ENCODE measurements at places on chromosomes 1 and 21.

GRCh38 chr1:204563307-204563706, 47.1 kb downstream of the MDM4 start:
- no peak for DNase-seq

GRCh38 chr1:242187171-242187570, 188.3 kb upstream of the MAP1LC3C start:
- DNase-seq = no peak

- DNase-seq = no peak
Measured at GRCh38 chr1:230728710-230729392, 14.9 kb upstream of the AGT start.

GRCh38 chr1:19443326-19443725, 42.0 kb downstream of the CAPZB start:
- DNase-seq = no peak

- DNase-seq = no peak
Measured at GRCh38 chr1:164768619-164769018, 209.6 kb downstream of the PBX1 start.

DNA sequence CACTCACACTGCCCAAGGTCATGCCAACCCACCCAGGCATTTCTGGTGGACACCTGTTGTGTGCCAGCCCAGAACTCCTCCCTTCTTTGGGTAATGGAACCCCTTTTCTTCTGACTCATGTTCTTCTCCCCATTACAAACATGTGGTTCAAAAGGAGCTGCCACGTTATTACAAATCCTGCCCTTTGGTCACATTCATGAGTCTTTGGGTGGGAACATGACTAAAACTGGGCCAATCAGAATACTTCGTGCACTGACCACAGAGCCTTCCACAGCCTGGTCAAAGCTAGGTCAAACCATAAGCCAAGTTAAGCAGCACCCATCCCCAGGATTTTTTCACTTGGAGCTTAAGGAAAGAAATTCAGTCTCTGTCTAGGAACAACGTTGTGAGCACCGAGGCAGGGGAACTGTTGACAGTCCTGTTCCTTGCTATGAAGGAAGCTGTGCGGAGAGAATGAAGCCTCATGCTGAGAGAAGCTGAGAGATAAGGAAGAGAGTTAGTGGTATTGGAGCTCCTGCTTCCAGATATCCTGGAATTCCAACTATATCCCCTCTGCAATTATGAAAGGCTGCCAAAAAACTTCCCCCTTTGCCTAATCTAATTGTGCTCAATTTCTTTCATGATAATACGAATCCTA, 46.8 kb upstream of the DIPK1A start:
- DNase-seq = no peak

GRCh38 chr1:178752891-178753290, 27.8 kb downstream of the RALGPS2 start:
- DNase-seq = no peak

DNA sequence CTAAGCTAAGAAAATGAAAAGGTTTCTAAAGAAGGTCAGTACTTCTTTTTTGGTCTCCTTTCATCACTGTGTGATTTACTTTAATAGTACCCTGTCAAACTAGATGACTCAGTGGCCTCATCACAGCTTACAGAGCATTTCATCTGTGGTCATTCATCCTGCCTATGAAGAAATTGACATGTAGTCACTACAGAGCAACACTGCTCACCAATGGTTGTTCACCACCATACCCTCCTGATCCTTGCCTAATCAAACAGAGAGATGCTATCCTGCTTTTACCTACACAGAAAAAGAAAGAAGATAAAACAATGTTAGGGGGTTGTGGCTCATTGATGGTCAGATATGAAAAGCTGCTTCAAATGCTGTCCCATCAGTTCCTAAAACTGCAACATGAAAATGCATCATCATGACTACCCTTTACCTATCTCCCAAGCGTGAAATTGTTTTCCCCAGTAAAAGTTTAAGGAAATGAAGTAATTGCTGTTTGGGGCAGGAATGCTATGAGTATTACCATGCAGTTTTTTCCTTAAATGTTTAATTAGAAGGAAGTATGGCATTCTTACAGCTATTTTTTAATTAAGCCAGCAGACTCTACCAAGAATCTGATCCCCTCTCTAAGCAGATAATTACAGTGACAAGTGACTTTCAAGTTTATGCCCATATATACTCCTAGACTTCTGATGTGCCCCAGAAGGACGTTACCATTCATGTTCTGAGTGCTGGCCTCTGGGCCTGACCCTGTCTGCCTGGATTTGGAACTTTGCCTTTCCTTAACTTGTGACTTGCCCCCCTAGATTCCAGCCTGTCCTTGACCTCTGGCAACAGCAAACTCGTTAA, 46.1 kb upstream of the FBXO28 start:
- DNase-seq = no peak

DNA sequence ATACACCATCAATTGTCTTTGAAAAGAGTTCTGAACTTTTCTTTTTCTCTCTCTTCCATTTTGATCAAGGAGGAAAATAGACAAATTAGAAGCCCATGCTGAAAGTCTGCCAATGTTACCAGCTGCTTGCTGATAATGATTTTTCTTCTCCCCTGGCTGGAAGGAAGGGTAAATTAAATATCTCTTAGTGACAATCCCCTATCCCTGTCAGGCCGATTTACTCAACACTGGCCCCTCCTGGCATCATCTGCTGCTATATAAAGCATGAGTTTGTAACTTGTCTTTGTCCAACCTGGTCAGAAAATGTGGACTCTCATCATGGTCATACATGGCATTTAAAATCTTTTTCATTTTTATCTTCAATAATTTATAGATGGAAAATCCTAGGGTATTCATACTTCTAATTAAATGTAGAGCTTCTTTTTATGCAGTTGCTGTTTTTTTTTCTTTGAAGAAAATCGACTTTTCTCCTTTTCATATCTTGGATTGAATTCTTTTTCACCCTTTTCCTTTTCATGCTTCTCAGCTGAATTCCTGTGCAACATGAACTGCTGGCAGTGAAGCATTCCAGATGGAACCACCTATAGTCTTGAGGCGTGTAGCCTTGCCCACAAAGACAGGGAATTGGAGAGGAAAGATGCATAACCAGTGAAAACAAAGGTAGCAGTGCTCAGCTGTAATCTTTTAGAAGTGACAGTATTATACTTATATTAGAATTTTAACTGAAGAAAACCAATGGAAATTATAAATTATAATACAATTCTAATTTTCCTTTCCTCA, 214.7 kb upstream of the PTGFR start:
- DNase-seq = no peak

DNA sequence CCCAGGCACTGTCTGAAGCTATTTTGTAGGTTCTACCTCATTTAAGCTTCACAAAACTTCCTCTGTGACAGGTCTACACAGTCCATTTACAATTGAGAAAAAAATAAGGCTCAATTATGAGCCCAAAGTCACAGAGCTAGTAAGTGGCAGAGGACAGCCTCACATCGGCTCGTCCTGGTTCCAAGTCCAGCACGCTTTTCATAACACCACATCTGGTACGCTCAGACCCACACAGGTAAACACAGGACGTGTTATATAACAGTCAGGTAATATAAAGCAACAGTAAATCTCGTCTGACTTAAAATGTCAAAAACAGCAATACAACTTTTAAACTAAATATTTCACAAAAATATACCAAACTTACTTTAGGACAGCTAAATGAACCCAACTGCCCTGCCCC, 13.1 kb downstream of the JAK1 start:
- no peak for DNase-seq

DNA sequence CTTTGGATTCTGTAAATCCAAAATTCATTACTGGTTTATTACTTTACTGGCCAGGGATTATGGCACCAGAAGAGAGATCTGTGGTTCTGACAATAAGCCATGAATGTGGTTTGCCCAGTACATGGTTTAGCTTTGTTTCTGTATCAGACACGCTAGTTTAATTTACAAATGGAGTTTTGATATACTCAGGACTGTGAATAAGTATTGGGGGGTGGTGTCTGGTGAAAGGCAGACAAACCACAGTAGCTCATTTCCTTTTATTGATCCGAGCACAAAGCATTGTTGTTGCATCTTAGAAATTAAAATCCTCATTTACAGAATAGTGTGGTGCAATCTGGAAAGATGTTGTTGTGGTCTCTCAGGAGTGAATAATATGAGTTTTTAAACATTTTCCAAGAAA, 96.0 kb downstream of the ST6GALNAC3 start:
- DNase-seq = no peak

GRCh38 chr21:36636016-36636415, 62.9 kb upstream of the SIM2 start:
- no peak for DNase-seq

- no peak for DNase-seq
Measured at GRCh38 chr1:163273766-163274441, 47.9 kb upstream of the NUF2 start.

DNA sequence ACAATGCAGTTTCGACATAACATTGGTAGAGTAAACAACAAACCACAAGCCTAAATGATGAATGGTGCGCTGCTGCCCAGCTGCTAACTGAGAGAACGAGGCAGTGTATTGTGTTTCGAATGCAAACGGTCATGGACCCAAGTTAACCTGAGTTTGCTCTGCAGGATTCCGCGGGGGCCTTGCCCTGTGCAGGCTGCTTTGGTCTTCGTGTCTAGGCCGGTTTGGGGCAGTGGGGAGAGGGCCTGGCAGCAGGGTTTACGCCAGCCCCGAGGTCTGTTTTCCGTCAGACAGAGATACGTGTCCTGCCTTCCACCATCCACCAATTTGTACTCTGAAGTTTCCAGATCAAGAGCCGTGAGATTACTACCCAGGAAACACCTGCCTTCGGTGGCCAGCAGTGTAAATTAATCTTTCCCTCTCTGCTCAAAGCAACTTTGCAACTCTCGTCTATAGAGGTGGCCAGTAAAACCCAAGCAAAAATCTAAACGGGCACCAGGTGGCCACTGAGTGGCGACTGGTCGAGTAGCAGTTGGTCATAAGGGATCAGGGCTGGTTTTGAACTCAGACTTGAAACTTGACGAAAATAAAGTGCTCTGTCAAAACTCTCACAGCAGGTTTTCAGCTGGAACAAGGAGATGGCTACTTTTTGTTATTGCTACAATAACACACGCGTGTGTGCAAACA, 6.3 kb upstream of the PRDM15 start:
- DNase-seq = no peak

DNA sequence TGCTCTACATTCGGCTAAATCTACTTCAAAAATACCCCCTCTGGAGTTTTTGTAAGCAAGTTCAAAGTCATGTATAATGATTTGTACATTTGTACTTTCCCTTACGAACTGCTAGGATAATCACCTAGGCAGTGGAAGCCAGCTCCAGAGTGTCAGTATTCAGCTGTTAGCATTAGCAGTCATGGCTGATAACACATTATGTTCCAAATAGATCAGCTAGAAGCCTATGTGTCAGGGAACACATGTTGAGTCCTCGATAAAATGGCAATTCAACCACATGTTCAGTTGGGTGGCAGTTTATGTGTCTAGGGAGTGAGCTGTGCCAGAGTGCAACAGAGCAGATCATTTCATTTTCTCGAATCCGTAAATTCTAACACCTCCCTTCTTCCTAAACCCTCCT, 65.8 kb upstream of the KRTAP11-1 start:
- no peak for DNase-seq

DNA sequence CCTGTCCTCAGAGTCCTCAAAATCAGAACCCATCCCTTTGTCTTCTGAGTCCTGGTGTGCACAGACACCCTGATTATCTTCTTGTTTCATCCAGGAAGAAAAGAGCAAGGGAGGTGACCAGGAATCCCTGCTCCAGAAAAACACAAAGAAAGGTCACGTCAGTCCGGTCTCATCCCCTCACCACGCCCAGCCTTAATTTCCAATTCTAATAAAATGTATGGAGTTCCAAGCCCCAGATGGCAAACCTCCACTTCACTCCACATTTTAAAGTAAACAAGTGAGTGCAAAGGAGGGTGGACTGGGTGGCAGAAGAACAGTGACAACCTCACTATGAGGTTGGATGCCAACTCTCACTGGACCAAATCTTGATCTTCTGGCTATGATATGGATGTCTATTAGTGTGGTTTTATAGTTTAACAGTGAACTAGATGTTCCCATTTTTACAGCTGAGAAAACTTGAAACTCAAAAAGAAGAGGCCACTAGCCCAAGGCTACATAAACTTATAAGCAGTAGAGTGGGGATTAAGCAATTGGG, 22.0 kb downstream of the ZNF697 start:
- no peak for DNase-seq

DNA sequence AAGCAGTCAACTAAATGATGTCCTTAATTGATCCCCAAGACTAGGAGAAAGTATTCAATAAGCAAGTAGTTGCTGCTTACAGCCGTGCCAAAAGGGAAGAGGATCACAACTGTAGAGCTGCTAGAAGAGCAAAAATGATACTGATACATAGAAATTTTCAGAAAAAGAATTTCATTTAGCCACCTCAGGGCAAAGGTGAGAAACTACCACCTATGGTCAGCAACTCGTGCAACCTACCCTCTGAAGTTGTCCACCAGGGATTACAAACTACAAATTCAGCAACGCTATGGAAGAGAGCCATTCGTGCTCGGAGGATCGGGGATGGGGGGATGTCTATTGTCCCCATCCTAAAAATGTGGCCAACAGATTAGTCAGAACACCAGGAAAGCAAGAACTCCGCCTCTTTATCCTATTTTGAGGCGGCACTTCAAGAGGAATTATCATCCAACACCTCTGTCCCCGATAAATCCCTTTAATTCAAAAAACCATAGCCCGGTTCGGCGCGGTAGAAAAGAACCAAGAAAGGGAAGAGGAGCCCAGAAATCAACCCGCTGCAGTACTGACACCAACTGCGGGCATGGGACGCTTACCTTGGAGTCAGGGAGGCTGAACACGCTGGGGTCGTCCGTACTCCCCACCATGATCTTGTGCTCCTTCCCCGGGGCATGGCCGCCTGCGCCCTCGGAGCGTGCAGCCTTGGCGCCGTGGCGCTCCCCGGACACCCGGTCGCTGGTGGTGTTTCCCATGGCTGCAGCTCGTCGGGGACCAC, 687 bp downstream of the PRKAB2 start:
- no peak for DNase-seq

DNA sequence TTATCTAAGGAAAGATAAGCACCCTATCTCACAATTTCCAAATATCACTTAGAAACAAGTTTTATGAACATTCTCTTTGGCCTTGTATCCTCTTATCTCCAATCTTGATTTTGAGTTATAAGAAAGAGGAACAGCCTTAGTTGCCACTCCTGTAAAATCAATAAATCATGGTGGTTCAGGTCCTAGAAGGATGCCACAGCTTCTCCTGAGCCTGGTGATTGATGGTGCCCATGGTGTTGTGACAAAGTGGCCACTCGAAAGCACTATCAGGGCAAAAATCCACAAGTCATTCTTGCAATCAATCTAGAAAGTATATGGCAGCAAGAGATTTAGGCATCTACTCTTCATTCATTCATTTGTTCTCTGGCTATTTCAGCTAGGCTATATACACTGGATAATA, 27.8 kb downstream of the GBP6 start:
- no peak for DNase-seq

GRCh38 chr1:219544163-219544846, 68.6 kb downstream of the ZC3H11B start:
- DNase-seq = no peak

GRCh38 chr1:198776602-198777029, 137.8 kb downstream of the PTPRC start:
- no peak for DNase-seq

GRCh38 chr1:221704306-221704705, 37.6 kb downstream of the DUSP10 start:
- DNase-seq = no peak

- no peak for DNase-seq
Measured at GRCh38 chr1:196442366-196442765, 165.9 kb downstream of the KCNT2 start.
